ENCODE measurements at places on chromosomes 7 and 10.

DNA sequence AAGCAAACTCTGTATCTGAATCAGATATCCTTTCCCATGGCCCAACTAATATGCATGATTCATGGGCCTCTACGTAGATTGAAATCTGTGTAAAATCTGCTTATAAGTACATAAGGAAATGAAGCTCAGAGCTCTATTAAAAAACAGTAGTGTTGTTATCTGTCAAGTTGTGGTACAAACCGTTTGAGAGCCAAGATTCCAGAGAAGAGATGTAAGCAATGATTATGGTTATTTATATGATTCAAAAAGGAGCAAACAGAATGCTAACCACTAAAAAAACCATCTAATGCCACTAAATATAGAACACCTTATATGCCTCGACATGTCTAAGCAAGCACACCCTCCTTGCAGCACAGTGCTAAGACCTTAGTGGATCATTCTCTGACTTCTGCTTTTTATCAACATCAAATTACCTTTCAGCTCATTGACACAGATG is 26.6 kb downstream of the RPP38 start:
- H3K27me3 ChIP-seq: no peaks in the 10 kb centered on the region
- H3K36me3 ChIP-seq: peaks cover 10% of the 10 kb centered on the region
- no peak for DNase-seq
- no peak overlapping the region for H3K4me3 ChIP-seq

- no peak for DNase-seq
- no peak overlapping the region for H3K27ac ChIP-seq
- H3K4me1 ChIP-seq: peaks cover 16% of the 10 kb centered on the region
- no peak overlapping the region for H3K4me3 ChIP-seq
Observed at GRCh38 chr7:73740212-73740611, 1.6 kb upstream of the ABHD11 start.

- H3K27me3 ChIP-seq: no peaks in the 10 kb centered on the region
- H3K27ac ChIP-seq: no peak overlapping the region
- no peaks in the 10 kb centered on the region for H3K36me3 ChIP-seq
- no peak overlapping the region for H3K4me3 ChIP-seq
- peaks cover 16% of the 10 kb centered on the region for H3K4me1 ChIP-seq
- DNase-seq: no peak
Observed at GRCh38 chr10:52259426-52259812, 54.7 kb upstream of the DKK1 start.

GRCh38 chr7:139753081-139753692 is 24.6 kb downstream of the HIPK2 start:
- DNase-seq: no peak
- H3K4me1 ChIP-seq: peaks cover 13% of the 10 kb centered on the region
- no peaks in the 10 kb centered on the region for H3K36me3 ChIP-seq
- no peaks in the 10 kb centered on the region for H3K27me3 ChIP-seq
- no peak overlapping the region for H3K4me3 ChIP-seq

DNA sequence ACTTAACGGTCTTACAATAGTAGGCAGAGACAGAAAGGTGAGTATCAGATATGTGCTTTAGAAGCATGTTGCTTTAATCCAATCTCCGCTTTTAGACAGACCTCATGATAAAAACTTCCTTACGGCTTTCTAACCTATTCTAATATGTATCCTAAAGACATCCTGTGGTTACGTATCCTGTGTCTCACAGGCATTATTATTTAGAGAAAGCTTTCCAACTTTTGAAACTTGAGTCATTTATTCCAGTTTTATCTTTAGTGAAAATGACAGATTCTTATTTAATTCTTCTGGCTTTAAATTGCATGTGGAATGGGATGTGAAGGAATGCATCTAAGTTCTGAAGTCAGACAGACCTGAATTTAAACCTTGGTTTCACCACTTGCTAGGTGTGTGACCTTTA is 118.9 kb downstream of the OTUD1 start:
- no peaks in the 10 kb centered on the region for H3K36me3 ChIP-seq
- H3K4me1 ChIP-seq: no peaks in the 10 kb centered on the region
- H3K27me3 ChIP-seq: no peaks in the 10 kb centered on the region
- no peak overlapping the region for H3K27ac ChIP-seq
- no peak overlapping the region for H3K4me3 ChIP-seq

- no peak overlapping the region for H3K27ac ChIP-seq
- H3K4me3 ChIP-seq: no peak overlapping the region
- DNase-seq: no peak
- H3K27me3 ChIP-seq: no peaks in the 10 kb centered on the region
- H3K4me1 ChIP-seq: no peaks in the 10 kb centered on the region
Observed at GRCh38 chr7:86470763-86471162, 172.9 kb upstream of the GRM3 start.

- no peaks in the 10 kb centered on the region for H3K4me1 ChIP-seq
- no peak overlapping the region for H3K4me3 ChIP-seq
Observed at GRCh38 chr10:80253266-80253962, 36.0 kb downstream of the MAT1A start.

DNA sequence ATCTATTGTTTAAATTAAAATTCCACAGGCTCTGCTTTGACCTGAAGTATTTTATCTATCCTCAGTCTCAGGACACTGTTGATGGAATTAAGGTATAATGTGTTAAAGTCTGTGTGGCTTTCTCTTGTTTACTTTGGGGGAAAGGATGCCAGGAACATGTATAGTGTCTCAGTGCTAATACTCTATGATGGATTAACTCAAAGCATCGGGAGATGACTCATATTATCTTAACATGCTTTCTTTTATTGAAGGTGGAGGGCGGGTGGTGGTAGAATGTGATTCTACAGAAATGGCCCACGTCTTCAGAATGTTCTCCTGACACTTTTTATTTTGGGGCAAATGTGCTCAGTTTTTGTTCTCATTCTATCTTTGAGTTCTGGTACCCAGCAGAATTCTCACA is 189.0 kb downstream of the ANKRD30A start:
- no peaks in the 10 kb centered on the region for H3K27me3 ChIP-seq
- H3K27ac ChIP-seq: no peak overlapping the region
- DNase-seq: no peak
- H3K4me1 ChIP-seq: no peaks in the 10 kb centered on the region
- no peak overlapping the region for H3K4me3 ChIP-seq

GRCh38 chr7:100546129-100546925 is 7.3 kb downstream of the AGFG2 start:
- H3K4me3 ChIP-seq: peak overlapping the region; percentile 6
- peak overlapping the region; percentile 87 for H3K27ac ChIP-seq
- peaks cover 6% of the 10 kb centered on the region for H3K36me3 ChIP-seq
- H3K4me1 ChIP-seq: peaks cover 41% of the 10 kb centered on the region

DNA sequence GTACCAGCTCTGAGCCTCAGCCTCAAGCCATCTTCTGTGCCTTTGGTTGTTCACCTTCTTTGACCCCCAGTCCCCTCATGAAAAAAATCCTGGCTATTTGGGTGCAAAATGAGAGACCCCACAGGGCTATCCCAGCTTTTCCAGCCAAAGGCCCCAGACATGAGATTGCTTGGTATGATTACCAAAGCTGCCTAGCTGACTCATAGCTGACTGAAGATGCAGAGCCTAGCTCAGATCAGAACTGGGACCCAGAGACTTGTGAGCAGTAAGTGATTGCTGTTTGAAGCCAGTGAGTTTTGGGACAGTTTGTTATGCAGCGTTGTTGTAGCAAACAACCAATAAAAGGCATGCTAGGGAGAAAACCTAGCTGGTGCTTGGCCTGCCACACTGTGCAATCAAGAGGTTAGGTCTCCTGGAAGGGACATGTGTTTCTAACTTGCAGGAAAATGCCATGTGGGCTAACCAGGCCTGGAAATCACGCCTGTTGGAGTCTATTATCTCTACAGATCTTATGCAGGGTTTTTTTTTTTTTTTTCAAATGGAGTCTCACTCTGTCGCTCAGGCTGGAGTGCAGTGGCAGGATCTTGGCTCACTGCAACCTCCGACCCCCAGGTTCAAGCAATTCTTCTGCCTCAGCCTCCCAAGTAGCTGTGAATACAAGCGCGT is 48.0 kb upstream of the DAGLB start:
- H3K4me1 ChIP-seq: no peaks in the 10 kb centered on the region
- no peaks in the 10 kb centered on the region for H3K27me3 ChIP-seq
- no peak overlapping the region for H3K27ac ChIP-seq
- no peaks in the 10 kb centered on the region for H3K36me3 ChIP-seq
- no peak for DNase-seq

GRCh38 chr7:26143298-26144048 is 8.5 kb upstream of the NFE2L3 start:
- no peaks in the 10 kb centered on the region for H3K27me3 ChIP-seq
- H3K4me3 ChIP-seq: no peak overlapping the region
- no peak for DNase-seq
- no peak overlapping the region for H3K27ac ChIP-seq

GRCh38 chr10:130715686-130716670 is 579.8 kb downstream of the GLRX3 start:
- no peaks in the 10 kb centered on the region for H3K36me3 ChIP-seq
- no peaks in the 10 kb centered on the region for H3K4me1 ChIP-seq

DNA sequence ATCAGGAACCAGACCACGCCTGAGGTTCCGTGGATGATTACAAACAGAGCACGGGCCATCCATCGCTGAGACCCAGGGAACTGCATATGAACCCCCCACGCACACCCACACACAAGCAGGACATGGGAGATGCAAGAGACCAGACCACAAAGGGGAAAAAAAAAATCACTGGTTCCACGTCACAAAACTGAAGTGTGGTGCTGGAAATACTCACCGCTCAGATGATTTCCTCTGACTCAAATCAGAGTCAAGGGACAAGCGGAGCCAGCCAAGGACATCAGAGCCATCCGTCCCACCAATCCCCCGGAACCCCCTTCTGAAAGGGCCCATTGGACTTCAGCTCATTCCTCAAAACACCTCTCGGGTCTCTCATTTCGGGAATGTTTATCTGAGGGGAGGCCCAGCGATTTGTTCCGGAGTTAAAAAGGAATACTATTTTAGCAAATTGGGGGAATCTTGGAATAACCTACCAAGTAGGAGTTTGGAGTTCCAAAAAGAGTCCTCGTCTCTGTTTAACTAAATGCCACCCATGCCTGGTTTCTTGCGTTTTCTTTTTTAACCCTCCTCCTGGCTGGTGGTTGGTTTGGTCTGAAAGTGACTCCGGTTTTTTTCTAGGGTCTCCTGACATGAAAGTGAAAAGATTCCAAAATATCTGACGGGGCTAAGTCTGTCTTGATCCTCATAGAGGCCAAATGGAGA is 15.0 kb downstream of the SNX8 start:
- peak; percentile 9 for DNase-seq
- H3K36me3 ChIP-seq: no peaks in the 10 kb centered on the region
- no peak overlapping the region for H3K27ac ChIP-seq
- H3K4me1 ChIP-seq: no peaks in the 10 kb centered on the region
- peak overlapping the region; percentile 22 for H3K4me3 ChIP-seq

- H3K4me3 ChIP-seq: no peak overlapping the region
- no peaks in the 10 kb centered on the region for H3K27me3 ChIP-seq
- no peak for DNase-seq
- no peaks in the 10 kb centered on the region for H3K36me3 ChIP-seq
- peaks cover 26% of the 10 kb centered on the region for H3K4me1 ChIP-seq
Observed at GRCh38 chr10:94412449-94412848, 10.1 kb downstream of the TBC1D12 start.
